Peyer's patch (tissue), 4 donors: ENCODE measurements at places on chromosomes 7 and 10. TPM values are rescaled to one million over a fixed set of nuclear protein-coding genes. Genes with fewer than 3 reads are reported as not detected.

TMEM229A gene
- 11.4 TPM for total RNA-seq

- no peaks in the 10 kb centered on the region for H3K4me1 ChIP-seq
- H3K27me3 ChIP-seq = no peaks in the 10 kb centered on the region
- DNase-seq = no peak
- H3K36me3 ChIP-seq = no peaks in the 10 kb centered on the region
- no peak overlapping the region for H3K27ac ChIP-seq
Measured at GRCh38 chr10:123831259-123831658, 60.3 kb downstream of the CPXM2 start.

GRCh38 chr10:97135464-97135863 is 50.3 kb downstream of the SLIT1 start:
- DNase-seq = no peak
- no peaks in the 10 kb centered on the region for H3K36me3 ChIP-seq
- no peak overlapping the region for H3K27ac ChIP-seq
- H3K4me1 ChIP-seq = no peaks in the 10 kb centered on the region
- H3K27me3 ChIP-seq = no peaks in the 10 kb centered on the region

- no peak overlapping the region for H3K27ac ChIP-seq
- no peak overlapping the region for H3K4me3 ChIP-seq
- no peaks in the 10 kb centered on the region for H3K4me1 ChIP-seq
Measured at GRCh38 chr10:77702166-77702565, 64.6 kb upstream of the KCNMA1 start.

DNA sequence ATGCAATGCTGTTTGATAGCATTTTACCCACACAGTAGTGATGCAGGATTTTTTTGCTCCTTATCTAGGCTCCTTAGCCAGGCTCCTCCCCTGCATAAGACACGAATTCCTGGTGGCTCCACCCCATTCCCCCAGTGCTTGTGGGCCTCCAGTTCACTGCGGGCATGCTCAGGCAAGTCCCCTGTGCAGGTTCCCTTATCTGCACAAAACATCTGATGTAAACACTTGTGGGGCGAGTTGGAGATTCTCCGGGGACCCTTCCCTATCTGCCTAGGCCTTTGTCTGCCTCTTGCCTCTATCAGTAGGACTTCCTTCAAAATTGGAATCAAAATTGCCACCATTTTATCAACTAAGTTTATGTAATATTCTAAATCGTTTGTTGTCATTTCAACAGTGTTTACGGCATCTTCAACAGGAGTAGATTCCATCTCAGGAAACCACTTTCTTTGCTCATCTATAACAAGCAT is 5.4 kb upstream of the STK17A start:
- no peak overlapping the region for H3K27ac ChIP-seq
- H3K4me3 ChIP-seq = no peak overlapping the region
- no peaks in the 10 kb centered on the region for H3K27me3 ChIP-seq
- H3K4me1 ChIP-seq = no peaks in the 10 kb centered on the region
- no peaks in the 10 kb centered on the region for H3K36me3 ChIP-seq
- no peak for DNase-seq

TMEM248 gene
- 106 TPM for total RNA-seq
